ENCODE measurements at places on chromosomes 3 and 15.

DNA sequence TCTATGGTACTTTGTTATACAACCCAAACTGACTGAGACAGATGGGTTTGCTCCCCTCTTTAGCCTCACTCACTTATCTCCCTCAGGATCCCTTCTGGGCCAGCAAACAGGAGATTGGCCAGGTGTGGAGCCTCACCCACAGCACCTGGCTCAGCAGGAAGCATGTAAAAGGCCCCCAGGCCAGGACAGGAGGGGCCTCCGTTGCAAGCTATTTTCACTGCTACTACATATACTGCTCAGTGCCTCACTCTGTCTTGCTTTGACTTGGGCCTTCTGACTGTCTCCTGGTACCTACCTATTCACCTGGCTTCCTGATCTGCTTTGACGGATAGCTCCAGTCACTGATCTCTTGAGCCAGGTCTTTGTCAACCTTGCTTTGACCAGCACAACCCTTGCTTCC lies 20.4 kb upstream of the TPM1 start:
- DNase-seq = no peak

DNA sequence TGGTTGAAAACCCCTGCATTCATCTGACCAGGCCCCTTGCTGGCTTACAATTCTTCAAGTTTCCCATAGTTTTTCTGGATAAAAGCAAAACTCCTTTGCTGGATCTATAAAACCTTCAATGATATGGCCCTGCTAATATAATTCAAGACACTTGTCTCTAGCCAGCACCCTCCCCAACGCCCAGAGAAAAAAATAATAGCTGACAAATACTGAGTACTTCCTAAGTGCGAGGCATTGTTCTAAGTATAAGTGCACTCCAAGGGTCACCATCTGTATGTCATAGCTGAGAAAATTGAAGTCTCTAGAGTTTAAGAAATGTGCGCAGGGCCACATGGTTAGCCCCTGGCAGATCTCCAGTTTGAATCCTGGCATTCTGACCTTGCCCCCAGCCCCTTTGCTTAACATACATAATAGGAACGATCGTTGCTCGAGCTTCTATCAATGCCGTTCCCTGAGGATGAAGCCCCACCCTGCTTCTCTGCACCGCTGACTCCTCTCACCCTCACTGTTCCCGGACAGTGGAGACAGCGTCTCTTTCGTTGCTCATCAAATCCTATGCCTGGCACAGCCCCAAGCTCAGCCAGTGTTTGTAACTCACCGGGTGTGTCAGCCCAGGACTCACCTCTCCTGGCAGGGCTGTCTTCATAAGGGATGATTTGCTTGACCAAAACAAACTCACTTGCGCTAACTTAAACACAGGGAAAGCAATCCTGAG lies 377.1 kb upstream of the PROK2 start:
- DNase-seq = no peak

GRCh38 chr15:64651601-64652191 lies 123.7 kb downstream of the RBPMS2 start:
- DNase-seq = peak; percentile 13

DNA sequence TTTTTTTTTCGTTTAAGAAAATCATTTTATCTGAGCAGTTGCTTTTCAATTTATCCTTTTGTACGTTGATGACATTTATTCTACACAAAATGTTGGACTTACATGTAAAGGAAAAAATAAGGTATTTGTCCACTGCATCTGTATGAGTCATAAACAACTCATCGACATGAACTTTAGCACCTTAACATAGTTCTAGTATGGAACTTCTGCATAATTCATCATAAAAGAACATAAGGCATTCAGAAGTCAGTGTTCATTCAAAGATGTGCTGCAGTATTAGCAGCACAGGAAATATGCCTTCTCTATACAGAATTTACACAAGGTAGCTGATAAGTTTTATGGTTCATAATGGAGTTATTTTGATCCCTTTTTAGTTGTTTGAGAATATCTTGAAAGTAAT lies 801.6 kb downstream of the CADM2 start:
- DNase-seq = no peak

GRCh38 chr3:116000311-116000710 lies 377.0 kb downstream of the GAP43 start:
- no peak for DNase-seq

DNA sequence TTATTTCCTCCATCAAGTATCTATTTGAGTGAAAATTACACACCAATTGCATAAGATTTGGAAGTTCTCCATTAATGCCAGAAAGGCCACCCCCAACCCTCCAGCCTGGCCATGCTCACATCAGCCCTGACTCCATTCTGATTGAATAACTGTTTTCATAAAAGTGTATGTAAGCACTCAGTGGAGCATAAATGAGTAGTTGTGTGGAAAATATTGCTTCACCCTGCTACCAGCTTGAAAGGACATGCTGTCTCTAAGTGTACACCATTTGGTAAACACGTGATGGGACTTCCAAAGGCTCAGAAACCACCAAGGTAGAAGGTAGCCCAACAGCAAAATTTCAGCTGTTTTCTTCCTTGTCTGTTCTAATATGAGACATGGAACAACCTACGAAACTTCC lies 393.8 kb downstream of the ZNF385D start:
- DNase-seq = no peak

DNA sequence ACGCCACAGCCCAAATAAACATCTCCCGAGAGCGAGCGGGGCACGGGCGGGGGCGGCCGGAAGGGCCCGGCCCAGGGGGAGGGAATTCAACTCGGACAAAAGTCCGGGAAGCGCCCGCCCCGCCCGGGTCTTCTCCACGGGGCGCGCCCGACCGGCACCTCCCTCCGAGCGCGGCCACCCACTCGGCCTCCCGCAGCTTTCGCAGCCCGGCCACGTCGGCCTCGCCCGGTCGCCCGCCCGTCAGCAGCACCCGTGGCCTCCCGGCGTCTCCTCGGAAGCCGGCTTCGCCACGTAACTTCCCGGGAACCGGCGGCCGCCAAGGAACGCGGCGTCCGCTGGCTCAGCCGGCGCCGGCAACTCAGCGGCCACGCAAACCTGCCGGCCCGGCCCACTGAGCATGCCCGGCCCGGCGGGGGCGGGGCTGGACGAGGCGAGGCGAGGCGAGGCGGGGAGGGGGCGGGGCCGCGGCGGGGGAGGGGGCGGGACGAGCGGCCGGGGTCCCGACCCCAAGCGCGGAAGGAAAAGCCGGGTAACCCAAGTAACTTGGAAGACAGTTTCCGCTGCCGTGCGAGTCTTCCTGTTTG lies at the start of gene TJP1:
TJP1 (minus strand) TSS at position 369 of the 584 bp plus-strand sequence. CDS start 440 bp downstream, outside the sequence.
- no peak for DNase-seq

DNA sequence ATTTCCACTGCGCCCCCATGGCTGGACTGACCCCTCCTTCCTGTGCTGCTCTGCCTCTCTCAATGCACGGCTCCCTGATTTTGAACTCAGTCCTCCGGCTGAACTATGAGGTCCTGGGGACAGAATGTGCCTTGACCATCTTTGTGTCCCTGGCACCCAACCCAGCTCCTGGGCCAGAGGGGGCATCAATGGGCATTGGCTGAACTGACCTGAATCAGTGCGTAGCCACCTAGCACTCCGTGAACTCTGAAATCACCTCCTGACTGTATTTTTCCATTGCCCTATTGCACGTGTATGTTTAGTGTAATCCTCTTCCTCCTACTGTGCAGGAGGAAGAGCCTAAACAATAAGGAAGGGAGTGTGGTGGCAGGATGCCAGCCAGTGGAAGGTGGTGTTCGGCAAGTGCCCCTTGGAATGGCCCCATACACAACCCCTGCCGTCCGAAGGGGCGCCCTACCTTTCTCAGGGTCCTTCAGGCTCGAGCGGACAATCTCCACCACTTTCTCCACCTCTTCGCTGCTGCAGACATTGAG lies 33.5 kb downstream of the BDH1 start:
- no peak for DNase-seq

- DNase-seq = no peak
Observed at GRCh38 chr15:77538027-77538451, 94.7 kb downstream of the LINGO1 start.

DNA sequence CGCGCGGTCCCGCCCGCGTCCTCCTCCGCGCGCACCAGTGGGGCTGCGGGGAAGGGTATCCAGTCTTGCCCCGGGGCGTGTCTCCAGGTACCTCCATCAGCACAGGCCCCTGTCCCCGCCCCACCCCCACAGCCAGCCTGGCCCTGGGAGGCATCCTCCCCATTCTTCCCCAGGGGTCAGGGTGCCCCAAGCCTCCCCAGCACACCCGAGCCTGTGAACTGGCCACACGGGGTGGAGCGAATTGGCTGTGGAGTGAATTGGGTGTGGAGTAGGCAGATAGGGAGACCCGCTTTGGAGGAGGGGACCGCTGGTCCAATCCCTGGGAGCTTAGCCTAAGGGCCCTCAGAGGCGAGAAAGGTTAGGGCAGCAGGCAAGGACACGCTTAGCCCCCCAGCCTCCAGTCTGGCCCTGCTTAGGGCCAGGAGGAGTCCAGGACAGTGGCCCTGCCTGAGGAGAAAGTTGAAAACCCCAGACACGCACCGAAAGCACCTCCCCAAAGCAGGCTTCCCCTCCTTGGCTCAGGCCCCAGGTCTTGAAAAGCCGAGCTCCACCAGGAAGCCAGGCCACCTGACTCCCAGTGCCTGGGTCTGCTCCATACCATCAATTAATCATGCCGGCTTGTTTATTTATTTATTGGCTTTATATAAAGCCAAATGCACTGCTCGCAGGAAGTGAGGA lies 107.7 kb upstream of the SLC6A11 start:
- no peak for DNase-seq

GRCh38 chr15:69957175-69957574 lies 140.5 kb downstream of the TLE3 start:
- DNase-seq = no peak

GRCh38 chr3:186930641-186931531 lies 560 bp downstream of the ST6GAL1 start:
- DNase-seq = peak; percentile 50

DNA sequence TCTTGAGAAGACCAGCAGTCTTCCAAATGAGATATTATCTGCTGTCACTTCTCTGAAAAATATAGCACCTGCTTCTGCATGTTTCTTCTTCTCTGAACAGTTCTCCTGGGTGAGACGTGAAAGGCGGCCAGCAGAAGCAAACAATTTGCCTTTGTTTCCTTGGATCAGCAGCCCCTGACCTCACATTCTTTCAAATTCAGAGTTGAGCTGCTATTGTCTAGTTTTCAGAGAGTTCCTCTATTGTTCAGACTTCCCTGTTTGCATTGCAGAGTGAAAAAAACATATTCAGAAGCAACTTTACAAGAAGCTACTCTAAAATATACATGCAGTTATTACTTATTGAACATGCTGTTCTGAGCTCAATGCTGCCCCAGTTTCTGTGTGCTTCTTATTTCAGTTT lies 653.6 kb downstream of the NAALADL2 start:
- DNase-seq = no peak

DNA sequence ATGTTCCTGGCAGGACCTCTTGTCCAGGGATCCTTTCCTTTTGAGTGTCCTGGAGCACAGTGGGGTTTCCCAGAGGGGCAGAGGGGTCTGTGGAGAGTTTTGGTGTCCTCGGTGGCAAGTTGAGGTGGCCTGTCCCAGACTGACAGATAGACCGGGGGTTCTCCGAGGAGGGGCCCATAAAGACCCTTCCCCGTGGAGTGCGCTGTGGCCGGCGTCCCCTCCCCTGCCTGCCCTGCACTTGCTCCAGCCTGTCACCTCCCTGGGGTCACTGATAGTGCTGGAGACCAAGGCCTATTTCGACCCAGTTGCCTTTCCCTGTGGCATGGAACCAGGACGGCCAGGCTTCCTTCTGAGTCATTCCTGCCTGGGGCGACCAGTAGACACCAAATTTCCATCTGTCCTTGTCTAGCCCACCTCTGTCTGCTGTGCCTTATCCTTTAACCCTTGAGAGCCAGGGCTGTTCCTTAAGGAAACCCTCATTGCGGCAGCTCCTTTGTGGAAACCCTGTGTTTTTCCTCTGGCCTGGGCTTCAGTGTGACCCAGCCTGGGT lies 2.9 kb downstream of the MUC4 start:
- no peak for DNase-seq

DNA sequence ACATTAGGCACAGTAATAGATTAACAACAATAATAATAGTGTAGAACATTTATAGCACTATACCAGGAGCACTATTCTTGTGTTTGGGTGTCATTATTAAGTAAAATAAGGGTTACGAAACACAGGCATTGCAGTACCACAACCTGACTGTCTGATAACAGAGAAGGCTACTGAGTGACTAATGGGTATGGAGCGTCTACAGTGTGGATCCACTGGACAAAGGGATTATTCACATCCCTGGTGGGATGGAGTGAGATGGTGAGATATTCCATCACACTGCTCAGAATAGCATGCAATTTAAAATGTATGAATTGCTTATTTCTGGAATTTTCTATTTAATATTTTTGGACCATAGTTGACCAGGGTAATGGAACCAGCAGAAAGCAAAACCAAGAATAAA lies 18.2 kb downstream of the MINDY4B start:
- no peak for DNase-seq

- DNase-seq = no peak
Observed at GRCh38 chr3:2958551-2958950, 151.6 kb downstream of the IL5RA start.

DNA sequence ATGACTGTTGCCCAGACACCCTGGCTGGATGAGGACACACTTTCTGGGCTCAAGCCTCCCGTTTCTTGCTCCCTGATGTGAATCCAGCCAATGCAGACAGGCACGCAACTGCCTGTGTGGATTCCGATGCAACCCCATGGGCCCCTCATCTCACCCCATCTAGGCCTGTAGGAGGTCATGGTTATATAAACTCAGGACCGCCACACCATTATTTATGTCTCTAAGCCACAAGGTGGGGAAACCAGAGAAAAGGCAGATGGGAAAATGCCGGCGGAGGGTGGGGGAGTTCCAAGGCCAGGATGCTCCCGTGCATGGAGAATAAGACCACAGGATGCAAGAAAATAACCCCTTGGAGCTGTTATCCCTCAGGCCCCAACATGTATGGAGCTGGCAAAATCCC lies 2.0 kb downstream of the MESP1 start:
- DNase-seq = no peak

- no peak for DNase-seq
Observed at GRCh38 chr3:11230832-11231231, 41.4 kb upstream of the ATG7 start.

- no peak for DNase-seq
Observed at GRCh38 chr3:170002879-170003278, 34.9 kb upstream of the GPR160 start.

DNA sequence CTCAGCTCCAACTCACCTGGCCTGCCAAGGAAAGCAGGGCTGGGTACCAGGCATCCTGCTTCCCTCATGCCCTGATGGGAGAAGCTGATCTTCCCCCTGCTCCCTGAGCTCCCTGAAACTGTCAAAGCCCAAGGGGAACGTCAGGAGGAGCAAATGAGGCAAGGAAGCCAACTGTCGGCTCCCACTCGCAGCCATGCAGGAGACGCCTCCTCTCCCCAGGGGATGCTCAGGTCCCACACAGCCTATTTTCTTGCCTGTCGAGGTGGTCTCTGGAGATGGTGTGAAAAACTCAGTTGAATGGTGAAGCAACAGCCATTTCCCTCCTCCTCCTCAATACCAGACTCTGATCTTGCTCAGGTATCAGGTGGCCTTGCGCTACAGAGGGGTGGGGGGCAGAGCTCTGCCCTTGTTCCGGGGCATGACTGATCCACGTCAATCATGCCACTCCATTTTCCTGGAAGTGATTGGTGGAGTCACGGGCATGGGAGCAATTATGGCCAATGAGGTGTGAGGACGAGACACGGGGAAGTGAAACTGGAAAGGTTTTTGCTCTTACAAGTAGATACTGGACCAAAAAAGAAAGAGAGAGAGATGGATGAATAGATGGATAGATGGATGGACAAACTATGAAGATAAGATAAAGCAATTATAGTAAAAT lies 58.2 kb downstream of the SLC6A1 start:
- DNase-seq = no peak

- DNase-seq = no peak
Observed at GRCh38 chr3:46369675-46370132, 1.0 kb upstream of the CCR5 start.

- no peak for DNase-seq
Observed at GRCh38 chr3:60651799-60652198, 599.5 kb downstream of the FHIT start.

- no peak for DNase-seq
Observed at GRCh38 chr15:37016231-37016630, 84.1 kb downstream of the MEIS2 start.

Measured in T-helper 9 cell (primary cell).